MG63 (cell line): ENCODE measurements at places on chromosomes 12 and 14.

DNA sequence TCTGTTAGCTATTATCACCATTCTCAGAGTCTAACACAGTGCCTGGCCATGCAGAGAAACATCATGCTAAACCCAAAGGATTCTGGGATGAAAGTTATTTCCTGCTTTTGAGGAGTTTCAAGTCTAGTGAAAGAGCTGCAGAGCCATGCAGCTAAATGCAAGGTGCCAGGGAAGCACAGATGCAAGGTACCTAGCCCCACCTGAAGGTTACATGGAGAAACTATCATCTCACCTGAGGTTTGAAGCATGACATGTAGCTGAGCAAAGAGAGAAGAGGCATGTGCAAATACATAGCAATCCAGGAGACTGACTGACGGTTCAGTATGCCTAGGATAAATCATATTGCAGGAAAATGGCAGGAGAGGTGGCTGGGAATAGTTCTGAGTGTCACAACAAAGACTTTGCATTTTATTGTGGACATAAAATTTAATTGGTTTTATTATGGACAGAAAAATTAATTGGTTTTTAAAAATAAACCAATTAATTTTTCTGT is 170.4 kb downstream of the PRKD1 start:
- no peak for DNase-seq

DNA sequence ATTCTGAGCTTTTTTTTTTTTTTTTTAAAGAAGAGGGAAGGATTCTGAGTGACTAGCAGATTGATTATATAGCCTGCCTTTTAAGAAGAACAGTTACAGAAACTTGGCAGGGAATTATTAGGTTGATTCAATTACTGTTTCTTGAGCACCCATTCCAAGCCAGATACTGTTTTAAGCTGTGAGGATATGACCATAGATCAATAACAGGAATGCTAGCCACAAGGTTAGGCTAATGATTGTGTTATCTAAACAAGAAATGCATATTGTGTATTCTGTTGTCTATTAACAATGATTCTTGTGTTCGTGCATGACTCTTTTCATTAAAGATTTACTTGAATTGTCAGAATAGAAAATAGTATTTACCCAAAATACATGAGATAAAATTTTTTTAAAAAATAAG is 67.1 kb downstream of the PRORP start:
- DNase-seq = no peak

GRCh38 chr12:77894556-77894955 is 63.9 kb downstream of the NAV3 start:
- no peak for DNase-seq

GRCh38 chr12:9364224-9365176 is 156.3 kb upstream of the PZP start:
- no peak for DNase-seq

GRCh38 chr12:39685854-39686657 is 66.5 kb upstream of the ABCD2 start:
- DNase-seq = no peak

GRCh38 chr12:95424271-95424994 is 49.5 kb upstream of the METAP2 start:
- DNase-seq = no peak

DNA sequence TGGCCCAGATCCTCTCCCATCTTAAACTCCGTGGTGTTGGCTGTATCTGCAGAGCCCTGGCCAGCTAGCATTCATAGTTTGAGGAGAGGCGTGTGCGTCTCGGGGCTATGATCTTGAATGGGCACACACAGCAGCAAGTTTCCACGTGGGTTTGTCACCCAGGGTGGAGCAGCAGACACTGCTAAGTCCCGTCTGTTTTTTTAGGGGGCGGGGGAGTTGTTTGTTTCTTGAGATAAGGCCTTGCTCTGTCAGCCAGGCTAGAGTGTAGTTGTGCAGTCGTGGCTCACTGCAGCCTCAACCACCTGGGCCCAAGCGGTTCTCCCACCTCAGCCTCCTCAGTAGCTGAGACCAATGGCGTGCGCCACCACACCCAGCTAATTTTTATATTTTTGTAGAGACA is 20.1 kb upstream of the TEX22 start:
- DNase-seq = no peak
